Hematopoietic multipotent progenitor cell (in vitro differentiated cells): ENCODE measurements at places on chromosomes 6 and 20. TPM values are rescaled to one million over a fixed set of nuclear protein-coding genes. Genes with fewer than 3 reads are reported as not detected.

GRCh38 chr6:167292301-167293087, 1.4 kb downstream of the UNC93A start:
- DNase-seq: no peak

- no peak for DNase-seq
Measured at GRCh38 chr6:106077881-106078280, 8.3 kb upstream of the PRDM1 start.

DNA sequence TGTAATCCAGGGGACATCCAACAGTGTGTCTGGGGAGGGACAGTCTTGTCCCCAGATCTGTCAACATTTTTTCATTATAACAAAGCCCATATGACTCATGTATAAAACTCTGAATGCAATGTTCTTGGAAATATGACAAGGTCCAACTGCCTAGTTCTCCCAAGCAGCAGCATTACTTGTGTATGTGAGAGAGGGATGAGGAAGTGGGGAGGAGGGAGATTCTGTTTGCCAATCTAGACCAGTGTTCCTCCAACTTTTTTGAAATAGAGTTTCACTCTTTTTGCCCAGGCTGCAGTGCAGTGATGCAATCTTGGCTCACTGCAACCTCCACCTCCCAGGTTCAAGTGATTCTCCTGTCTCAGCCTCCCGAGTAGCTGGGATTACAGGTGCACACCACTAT, 394.8 kb downstream of the DHX35 start:
- no peak for DNase-seq

DNA sequence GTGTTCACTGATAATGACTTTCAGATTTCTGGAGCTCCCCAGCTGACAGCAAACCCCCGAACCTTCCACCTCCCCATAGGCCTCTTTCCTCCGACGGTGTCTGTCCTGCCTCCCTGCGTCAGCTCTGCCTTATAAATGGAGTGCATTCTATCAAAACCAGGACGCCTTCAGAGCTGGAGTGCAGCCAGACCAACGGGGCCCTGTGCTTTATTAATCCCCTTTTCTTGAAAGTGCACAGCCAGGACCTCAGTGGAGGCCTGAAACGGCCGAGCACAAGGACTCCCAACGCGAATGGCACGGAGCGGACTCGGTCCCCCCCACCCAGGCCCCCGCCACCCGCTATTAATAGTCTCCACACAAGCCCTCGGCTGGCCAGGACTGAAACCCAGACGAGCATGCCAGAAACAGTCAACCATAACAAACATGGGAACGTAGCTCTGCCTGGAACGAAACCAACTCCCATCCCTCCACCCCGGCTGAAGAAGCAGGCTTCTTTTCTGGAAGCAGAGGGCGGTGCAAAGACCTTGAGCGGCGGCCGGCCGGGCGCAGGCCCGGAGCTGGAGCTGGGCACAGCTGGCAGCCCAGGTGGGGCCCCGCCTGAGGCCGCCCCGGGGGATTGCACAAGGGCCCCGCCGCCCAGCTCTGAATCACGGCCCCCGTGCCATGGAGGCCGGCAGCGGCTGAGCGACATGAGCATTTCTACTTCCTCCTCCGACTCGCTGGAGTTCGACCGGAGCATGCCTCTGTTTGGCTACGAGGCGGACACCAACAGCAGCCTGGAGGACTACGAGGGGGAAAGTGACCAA, 42.3 kb upstream of the NAA20 start:
- no peak for DNase-seq

DNA sequence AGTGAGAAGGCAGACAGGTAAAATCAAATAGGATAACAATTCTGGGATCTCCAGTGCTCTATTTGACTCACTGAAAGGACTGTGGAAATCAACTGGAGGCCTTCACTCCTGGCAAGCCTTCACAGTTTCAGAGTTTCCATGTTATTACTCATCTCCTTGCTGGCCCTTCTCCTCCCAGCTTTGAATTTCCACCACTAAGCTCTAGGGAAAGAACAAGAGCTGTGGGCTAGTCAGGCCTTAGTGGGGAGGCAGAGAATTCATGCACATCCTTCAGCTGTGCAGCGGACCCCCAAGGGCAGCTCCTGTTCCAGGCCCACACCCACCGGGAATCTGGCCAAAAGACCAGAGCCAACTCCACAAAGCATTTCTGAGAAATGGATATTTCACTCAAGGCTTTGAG, 26.0 kb downstream of the MYLIP start:
- no peak for DNase-seq

GRCh38 chr20:40931410-40932044, 97.1 kb upstream of the TOP1 start:
- no peak for DNase-seq

DNA sequence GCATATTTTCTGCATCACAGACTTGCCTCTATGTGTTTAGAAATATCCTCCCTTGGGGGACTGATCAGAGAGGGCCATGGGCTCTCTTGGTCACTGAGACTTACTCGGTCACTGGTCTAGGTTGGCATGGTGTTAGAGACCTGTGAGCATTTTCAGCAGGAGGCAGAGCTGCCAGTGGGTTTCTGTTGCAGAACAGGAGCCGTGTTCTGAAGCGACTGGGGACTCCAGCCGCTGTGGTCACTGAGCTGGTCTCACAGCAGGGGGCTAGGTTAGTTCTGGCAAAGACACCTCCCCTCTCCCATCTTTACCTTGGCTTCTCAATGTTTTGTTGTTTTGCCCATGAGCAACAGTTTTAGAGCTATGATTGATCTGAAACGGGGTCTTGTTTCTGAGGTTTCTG, 8.7 kb downstream of the TMEM181 start:
- no peak for DNase-seq

DNA sequence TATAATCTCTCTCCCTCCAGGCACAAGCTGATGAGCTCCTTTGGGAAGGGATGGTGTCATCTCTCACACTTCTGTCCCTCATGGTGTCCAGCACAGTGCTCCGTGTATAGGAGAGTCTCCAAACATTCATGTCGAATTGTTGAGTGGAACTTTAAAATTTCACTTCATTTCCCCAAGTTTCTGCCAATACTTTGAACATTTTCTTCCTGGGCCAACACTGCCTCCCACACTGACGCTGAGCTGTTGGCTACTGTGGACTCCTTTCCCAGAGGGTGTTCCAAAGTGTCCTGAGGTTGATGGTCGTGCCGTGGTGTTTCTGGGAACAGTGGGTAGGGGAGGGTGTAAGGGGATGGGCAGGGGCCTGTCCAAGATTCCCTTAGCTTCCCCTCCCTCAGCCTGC, 122.7 kb downstream of the TIAM2 start:
- no peak for DNase-seq

DNA sequence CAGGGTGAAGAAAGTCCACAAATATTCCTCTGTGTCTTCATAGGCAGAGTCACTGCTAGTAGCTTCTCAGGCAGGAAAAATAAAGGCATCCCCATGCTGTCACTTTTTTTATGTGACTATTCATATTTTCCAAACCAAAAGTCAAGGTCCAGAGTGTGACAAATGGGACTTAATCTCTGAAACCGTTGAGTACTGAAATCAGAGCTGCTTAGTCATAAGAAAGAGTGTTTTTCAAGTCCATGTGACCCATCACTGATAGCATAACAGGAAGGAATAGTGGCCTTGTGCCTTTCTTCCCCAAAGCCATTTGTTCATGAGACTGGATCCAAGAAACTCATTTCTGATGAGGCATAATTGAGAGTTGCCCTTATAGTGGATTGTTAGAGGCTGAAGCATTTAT, 210.3 kb upstream of the TSHZ2 start:
- DNase-seq: no peak

DNA sequence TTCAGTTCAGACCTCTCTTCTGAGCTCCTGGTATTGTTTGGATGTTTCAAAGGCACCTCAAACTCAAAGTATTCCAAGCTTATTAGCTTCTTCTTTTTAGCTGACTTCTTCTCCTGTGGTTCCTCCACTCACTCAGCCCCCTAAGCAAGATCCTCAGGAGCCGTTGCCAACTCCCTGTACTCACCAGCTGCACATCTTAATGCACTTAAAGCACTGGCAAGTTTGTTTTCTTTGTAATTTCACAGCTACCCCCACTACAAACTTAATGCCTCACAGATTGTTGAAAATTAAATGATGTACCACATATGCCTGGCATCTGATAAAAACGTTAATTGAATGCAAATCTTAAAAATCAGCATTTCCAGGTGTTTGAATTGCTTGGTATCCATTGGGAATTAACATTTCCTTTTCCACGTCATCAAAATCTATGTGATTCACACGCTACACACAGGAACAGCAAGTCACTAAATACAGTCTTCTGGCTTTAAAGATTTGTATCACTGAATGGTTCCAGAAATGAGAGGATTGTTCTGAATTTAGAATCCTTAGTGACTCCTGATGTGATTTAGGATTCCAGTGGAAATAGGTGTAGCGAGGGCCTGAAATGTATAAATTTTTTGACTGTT, 24.5 kb downstream of the CALHM6 start:
- DNase-seq: no peak

DNA sequence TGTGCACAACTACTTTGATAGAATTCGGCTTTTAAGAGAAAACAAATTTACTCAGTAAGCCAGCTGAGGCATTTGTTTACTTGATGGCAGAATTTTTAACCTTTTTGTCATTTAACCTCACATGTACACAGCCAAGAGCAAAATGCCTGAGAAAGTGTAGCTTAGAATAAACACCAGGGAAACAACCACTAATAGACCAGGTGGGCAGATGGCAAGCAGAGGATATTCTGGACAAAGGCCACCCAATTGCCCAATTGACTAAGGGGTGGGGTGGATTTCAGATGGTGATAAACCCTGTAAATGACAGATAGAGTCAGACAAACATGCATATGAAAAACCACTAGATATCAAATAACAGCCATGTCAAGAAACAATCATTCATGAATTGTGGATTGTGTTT, 190.7 kb upstream of the FBXL4 start:
- no peak for DNase-seq

GRCh38 chr6:168664956-168665355, 224.0 kb downstream of the SMOC2 start:
- no peak for DNase-seq

DNA sequence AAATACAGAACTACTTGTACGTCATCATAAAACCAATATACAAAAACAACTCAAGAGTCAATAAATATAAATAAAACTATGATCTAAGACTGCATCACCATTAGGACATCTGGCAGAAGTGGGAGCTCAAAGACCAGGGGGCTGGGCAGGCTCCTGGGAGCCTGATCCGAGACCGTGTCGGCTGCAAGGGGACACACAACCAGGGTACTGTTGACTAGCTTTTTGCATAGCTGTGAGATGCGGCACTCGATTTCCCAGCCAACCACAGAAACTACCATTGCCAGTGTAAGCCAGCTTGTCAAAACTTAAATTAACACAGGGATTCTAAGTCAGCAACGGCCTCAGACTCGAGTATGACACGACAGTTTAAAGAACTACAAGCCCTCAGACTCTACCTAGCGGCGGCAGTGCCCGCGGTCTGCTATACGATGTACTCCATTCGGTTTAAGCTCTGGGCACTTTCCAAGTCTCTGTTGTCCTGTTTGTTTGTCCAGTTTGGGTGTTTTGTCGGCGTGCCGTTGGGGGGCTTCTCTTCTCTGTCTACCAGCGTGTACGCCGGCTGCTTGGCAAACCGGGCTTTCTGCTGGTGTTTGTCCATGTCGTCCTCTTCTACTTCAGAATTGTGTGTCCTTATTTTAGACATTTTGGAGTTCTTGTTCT, 34.6 kb downstream of the JAG1 start:
- no peak for DNase-seq

DNA sequence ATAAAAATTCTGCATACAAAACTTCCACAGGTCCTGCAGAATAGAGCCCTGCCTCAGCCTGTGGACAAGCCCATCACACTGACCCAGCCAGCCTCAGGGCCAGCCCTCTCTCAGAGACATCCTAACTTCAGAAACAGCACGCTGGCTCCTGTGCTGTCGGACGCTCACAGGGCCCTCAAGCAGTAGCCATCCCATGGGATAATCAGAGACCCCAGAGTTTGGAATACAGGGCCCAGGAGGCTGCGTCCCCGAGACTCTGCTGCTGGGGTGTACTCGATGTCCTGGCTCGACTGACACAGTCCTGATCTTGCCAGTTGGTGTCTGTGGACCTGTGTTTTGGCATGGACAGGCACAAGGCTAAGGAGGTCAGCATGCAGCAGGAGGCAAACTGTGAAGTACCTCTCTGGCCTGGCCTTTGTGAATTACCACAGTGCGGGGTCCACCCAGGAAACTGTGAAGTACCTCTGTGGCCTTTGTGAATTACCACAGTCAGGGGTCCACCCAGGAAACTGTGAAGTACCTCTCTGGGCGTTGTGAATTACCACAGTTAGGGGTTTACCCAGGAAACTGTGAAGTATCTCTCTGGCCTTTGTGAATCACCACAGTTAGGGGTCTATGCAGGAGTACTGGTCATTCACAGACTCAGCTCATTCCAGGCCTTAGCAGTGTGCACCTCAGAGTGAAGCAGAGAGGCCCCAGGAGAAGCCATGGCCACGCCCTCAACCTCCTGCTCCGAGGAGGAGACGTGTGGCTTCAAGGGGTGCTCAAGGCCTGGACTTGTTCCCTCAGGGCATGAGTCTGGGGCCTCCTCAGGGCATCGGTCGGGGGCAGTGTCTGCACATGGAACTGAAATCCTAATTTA, 212.4 kb downstream of the SYNDIG1 start:
- no peak for DNase-seq

DNA sequence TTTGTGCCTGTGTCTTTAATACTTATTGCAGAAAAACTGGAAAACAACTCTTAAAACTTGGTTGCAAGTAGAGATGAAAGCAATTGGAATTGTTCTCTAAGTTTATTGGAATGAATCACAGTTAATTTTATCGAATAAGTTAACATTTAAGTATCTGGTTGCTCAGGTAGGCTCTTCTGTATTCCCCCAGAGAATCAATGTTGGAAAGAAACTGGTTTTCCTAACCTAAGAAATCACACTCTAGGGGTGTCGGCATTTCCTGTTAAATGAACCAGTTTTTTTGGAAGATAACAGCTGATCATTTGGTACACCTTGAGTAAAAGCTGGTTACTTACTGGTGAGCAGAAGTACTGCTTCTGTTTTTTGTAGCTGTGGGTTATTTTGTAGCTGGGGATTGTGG, 5.2 kb downstream of the TFAP2C start:
- no peak for DNase-seq

The FGD2 gene
- total RNA-seq: 3.0 TPM

The DNPH1 gene
- total RNA-seq: 92.9 TPM

The TRIM15 gene
- not detected for total RNA-seq

The HSPA12B gene
- under 0.01 TPM for total RNA-seq

The ARMH2 gene
- total RNA-seq: 0.54 TPM

The WFDC5 gene
- total RNA-seq: not detected
